Mammary epithelial cell (primary cell): ENCODE measurements at places on chromosomes 4 and X. TPM values are rescaled to one million over a fixed set of nuclear protein-coding genes. Genes with fewer than 3 reads are reported as not detected.

DNA sequence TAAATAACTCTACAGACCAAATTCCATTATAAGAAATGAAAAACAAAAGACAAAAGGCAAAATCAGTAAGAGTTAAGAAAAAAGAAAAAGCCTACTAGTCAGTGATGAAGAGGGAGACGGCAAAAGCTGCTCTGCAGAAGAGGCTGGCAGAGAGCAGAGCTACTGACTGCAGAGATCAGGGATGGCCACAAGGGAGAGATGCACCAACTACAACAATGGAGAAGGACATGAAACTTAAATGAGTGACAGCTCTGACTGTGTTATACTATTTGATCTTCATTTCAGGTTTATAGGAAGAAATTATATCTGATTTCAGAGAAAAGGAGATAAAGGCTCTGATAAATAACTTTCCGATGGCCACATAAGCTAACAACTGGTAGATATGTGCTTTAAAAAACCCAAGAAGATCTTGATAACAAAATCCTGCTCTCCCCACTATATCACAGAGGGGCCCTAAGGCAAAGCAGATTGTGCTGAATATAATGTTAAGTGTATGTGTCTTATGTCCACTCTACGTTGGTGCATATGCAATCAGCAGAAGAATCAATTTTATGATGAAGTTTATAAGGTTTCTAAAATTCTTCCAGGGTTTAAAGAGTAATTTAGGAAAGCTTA lies 58.4 kb upstream of the COX18 start:
- no peak for DNase-seq

GRCh38 chr4:99875071-99875470 lies 19.2 kb downstream of the LAMTOR3 start:
- no peak for DNase-seq

DNA sequence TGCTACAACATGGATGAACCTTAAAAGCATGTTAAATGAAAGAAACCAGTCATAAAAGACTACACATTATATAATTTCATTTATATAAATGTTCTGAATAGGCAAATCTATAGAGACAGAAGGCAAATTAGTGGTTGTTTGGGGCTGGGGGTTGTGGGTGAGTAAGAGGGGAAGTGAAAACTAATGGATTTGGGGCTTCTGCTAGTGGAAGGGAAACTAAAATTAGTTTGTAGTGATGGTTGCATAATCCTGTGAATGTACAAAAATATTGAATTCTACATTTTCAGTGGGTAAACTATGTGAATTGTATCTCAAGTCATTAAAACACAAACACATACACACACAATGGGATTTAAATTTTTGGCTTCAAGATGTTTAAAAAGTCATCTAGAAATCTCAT lies 25.4 kb upstream of the LIMCH1 start:
- no peak for DNase-seq

- no peak for DNase-seq
Observed at GRCh38 chr4:60911127-60911526, 289.0 kb upstream of the ADGRL3 start.

GRCh38 chr4:41331224-41331623 lies 74.5 kb downstream of the UCHL1 start:
- no peak for DNase-seq

DNA sequence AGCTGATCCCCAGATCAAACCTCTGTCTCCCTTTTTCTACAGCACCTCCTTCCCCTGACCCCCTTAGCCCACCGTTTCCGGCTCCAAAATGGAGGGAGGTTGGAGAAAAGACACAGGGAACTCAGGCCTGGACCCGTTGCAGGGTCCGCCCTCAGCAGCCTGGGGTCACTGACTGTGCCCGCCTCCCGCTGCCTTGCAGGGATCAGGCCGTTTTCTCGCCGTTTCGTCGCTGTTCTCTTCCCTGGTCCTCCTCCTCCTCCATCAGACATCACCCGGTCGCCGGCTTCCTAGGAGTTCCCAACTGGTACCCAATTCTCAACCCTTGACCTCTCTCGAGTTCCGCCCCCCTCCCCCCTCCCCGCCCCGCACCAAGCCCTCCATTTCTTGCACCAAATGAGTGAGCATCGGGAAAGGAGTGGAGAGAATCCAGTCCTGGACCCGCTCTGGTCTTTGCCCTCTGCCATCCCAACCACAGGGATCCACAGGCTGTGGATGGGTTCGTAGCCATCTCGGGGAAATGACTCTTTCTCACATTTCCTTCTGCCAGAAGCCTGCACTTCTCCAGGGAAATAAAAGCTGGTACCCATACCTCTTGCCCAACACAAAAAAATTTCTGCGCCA lies 493 bp downstream of the TCEAL5 start:
- DNase-seq, result no peak

- no peak for DNase-seq
Observed at GRCh38 chr4:17490575-17491059, 21.3 kb downstream of the QDPR start.

GRCh38 chr4:21512353-21512752 lies 436.2 kb downstream of the KCNIP4 start:
- peak; percentile 32 for DNase-seq

DNA sequence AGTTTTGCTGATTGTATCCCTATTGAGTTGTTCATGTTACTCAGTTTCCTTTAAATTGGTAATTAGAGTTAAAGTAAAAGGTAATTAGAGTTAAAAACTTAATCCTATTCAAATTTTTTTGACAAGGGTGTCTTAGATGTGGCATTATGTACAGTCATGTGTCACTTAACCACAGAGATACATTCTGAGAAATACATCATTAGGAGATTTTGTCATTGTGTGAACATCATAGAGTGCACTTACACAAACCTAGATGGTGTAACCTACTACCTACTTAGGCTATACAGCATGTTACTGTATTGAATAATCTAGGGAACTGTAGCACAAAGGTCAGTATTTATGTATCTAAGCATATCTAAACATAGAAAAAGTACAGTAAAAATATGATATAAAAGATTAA lies 39.2 kb downstream of the BEX3 start:
- no peak for DNase-seq

DNA sequence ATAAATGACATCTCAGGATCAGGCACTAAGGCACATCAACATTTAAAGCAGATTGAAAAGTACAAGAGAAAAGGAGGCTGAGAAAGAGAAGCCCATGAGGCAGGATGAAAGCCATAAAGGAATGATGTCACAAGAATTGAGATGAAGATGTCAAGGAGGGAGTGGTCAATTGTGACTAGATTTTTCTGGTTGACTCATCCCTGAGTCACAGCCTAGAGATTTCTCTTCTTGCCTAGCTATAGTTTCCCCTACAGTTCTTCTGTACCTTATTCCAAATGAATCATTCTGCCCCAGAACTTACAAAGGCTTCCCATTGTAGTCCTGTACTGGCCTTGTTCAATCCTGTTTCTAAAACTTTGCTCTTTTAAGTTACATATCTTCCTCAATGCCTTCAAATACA lies 3.4 kb upstream of the USP53 start:
- DNase-seq, result peak; percentile 98

The GLUD2 gene
- 1.2 TPM for total RNA-seq

GRCh38 chr4:46329118-46329976 lies 60.6 kb downstream of the GABRA2 start:
- DNase-seq, result peak; percentile 60

- DNase-seq, result no peak
Observed at GRCh38 chr4:140053185-140053584, 100.8 kb downstream of the MAML3 start.

The KLB gene
- total RNA-seq, result 0.17 TPM

The MYOZ2 gene
- not detected for total RNA-seq

DNA sequence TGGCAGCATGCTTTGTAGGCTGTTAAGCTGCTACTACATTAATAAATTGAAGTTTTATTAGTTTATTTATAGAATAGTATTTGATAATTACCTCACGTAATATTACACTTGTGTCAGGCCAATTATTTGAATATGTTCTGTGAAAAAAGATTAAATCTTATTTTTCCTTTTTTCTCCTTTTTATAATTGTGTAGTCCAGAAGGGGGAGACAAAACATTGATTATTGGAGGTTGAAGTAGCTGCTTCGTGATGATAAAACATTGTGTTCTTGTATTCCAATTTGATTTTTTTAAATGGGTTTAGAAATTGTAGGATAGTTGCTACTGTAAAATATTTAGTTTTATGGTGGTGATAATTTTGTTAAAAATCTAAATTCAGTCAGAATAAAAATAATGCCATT lies 85.7 kb downstream of the DIAPH2 start:
- no peak for DNase-seq

The PWWP3B gene
- 1.2 TPM for total RNA-seq

The CISD2 gene
- total RNA-seq, result 26.8 and 32.5 TPM in 2 replicates

GRCh38 chrX:68428431-68428830 lies 4.9 kb downstream of the OPHN1 start:
- peak; percentile 50 for DNase-seq

DNA sequence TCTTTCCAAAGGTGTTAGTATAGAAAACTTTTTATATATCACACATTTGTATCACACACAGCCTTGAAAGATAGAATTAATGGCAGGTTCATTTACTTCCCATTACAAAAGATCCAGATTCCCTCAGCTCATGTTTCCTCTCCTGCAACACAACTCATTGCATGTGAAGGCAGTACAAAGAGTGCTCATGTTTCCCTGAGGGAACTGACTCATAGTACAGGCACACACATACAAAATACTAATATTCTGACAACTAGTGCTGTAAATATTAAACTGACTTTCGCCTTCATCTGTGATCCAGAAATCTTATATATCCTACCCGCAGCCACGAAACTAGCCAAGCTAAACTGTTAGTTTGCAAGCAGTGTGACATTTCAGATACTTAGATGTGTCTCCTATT lies 819.8 kb upstream of the PCDH7 start:
- DNase-seq, result peak; percentile 1

DNA sequence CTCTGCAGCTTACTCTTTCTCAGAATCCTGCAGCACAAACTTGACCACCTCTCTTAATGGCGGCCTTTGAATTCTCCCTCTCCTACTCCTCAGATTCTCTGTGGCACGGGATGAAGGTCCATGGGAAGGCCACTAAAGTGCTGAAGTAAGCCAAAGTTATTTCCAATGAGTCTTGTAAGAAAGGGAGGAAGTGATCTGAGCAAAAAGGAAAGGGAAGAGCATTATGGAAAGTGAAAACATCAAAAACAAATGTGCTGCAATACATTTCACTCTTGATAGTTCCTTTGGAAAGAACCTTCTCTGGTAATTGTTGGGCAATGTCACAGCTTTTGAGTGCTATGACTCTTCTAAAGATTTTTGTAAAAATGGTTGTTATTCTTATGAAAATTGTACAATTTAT lies 54.3 kb upstream of the CAMK2D start:
- no peak for DNase-seq

DNA sequence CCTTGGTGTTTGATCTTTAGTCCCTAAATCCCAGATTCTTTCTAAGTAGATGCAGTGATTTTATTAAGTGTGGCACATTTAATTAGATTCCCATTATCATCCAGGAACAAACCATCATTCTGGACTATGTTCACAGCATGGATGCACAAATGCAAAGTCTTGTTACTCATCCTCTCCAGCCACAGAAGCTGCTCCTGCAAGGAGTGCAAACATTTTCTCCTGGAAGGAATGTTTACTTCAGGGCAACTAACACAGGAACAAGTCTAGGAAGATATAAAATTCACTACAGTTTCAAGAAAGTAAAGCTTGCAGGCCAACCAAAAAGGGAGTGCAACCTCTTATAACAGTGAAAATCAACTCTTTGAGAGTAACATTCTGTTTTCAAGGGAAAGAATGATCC lies 106.0 kb downstream of the IQCM start:
- DNase-seq, result no peak

The ARHGEF38 gene
- total RNA-seq, result under 0.01 TPM

- no peak for DNase-seq
Observed at GRCh38 chr4:72109364-72109763, 77.6 kb downstream of the NPFFR2 start.

The GLOD5 gene
- not detected for total RNA-seq

DNA sequence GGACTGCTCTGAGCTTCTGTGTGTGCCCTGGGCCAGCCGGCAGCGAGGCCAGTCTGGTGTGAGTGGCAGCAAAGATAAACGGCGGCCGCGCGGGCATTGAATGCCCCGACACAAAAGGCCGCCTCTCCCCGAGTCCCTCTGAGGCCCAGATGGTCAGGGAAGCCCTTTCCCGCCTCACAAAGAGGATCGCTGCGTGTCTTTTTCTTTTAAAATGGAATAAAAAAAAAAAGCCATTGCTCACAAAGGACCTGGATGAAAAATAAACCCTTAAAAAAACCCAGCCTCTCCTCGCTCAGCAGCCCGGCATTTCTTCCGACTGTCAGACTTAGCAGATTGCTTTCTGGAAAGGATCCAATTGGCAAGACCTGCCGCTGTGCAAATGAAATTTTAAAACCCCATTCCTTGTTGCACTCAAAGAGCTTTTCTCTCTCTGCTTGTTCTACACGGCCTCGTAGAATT lies 578.7 kb downstream of the BCOR start:
- DNase-seq, result no peak

The CCDC120 gene
- 8.3 TPM for total RNA-seq

The NDNF gene
- not detected in 2 replicates for total RNA-seq

GRCh38 chr4:118994030-118994429 lies 105.4 kb downstream of the SYNPO2 start:
- no peak for DNase-seq

The GLRA2 gene
- total RNA-seq, result not detected in 2 replicates

DNA sequence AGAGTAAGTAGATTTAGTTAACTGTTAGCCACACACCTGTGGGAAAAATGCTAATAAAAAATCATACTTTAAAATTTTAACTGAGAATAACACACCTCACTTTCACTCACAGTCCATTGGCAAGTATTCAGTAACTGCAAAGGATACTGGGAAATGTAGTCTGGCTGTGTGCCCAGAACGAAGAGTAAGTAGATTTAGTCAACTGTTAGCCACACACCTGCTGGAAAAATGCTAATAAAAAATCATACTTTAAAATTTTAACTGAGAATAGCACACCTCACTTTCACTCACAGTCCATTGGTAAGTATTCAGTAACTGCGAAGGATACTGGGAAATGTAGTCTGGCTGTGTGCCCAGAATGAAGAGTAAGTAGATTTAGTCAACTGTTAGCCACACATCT lies 178.4 kb upstream of the NWD2 start:
- no peak for DNase-seq

The CENPVL1 gene
- total RNA-seq, result not detected

GRCh38 chrX:68916891-68917290 lies 88.1 kb downstream of the EFNB1 start:
- no peak for DNase-seq

The MXRA5 gene
- total RNA-seq, result 2.9 and 8.2 TPM in 2 replicates

GRCh38 chrX:44314259-44314734 lies 29.2 kb downstream of the EFHC2 start:
- peak; percentile 6 for DNase-seq

- no peak for DNase-seq
Observed at GRCh38 chrX:109931677-109932076, 71.2 kb upstream of the TMEM164 start.

The HSFX4 gene
- total RNA-seq, result not detected

- DNase-seq, result peak; percentile 5
Observed at GRCh38 chrX:1853916-1854315, 239.1 kb downstream of the ASMT start.

The RASSF6 gene
- total RNA-seq, result 35.3 and 84.3 TPM in 2 replicates
